ENCODE measurements at places on chromosomes 3 and 15. TPM values are rescaled to one million over a fixed set of nuclear protein-coding genes. Genes with fewer than 3 reads are reported as not detected.

ZNF501 gene
- total RNA-seq = 4.5 TPM

DNA sequence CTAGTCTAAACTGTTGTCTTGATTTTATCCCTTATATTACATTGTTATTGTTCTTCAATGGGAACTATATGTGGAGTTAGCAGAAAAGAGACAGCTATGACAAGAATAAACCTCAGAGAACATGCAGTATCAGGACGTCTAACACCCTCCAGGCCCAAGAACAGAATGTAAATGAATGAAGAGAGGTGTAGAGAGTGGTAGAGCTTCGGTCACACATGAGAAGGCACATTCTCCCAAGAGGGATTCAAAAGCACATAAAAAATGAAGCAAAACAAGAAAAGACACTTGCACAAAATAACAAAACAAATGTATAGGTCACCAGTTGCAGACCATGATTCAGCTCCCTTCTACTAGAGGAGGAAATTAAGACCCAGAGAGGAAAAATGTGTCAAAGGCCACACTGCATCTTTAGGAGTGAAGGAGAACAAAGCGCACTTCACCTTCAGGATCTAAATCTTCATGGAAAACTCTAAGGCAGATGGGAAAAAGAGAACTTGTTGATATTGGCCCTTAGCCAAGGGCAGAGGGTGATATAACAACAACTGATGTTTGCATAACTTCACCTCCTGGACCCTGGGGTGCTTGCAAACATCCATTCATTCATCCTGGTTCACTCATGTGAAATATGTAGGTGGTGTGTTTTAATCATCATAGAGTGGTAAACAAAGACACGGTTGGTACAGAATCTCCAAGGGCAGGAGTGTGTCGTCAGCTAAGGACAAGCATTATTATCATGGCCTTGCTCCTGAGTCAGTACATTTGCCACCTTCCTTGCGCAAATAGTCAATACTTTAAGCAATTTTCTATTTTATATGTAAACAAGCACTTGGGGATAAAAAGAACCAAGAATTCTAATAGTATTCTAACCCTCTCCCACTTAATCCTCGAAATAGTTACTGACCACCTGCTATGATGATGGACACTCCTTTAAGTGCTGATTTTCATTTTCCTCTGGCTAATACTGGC lies 8.8 kb downstream of the NEK10 start:
- H3K36me3 ChIP-seq = no peaks in the 10 kb centered on the region
- H3K27ac ChIP-seq = no peak overlapping the region
- no peaks in the 10 kb centered on the region for H3K27me3 ChIP-seq
- H3K4me3 ChIP-seq = no peak overlapping the region
- no peak for DNase-seq
- no peaks in the 10 kb centered on the region for H3K4me1 ChIP-seq

- H3K36me3 ChIP-seq = no peaks in the 10 kb centered on the region
- H3K27me3 ChIP-seq = no peaks in the 10 kb centered on the region
- no peak for DNase-seq
Observed at GRCh38 chr15:36579792-36580431, 486 bp downstream of the CDIN1 start.

DNA sequence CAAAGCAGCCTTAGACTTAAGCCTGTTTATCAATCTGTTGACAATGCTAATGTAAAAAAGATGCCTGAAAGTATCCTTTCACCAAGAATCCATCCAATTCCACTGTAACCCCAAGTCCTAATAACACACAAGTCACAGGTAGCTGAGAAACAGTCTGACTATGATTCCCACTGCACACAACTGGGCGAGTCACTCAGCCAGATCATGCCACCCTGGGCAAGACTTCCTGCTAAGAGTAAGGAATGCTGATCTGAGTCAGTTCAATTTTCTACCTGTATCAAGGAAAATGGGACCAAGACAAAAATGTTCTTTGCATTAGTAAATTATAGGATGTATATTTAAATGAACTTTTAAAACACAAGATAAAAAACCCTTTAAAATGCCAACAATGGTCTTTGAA lies 33.3 kb downstream of the NPTN start:
- no peaks in the 10 kb centered on the region for H3K36me3 ChIP-seq
- H3K27me3 ChIP-seq = no peaks in the 10 kb centered on the region
- no peak overlapping the region for H3K4me3 ChIP-seq
- no peak overlapping the region for H3K27ac ChIP-seq
- DNase-seq = no peak

GRCh38 chr15:51623386-51623938 lies 891 bp upstream of the DMXL2 start:
- peak overlapping the region; percentile 77 for H3K27ac ChIP-seq
- peaks cover 16% of the 10 kb centered on the region for H3K4me1 ChIP-seq

CA12 gene
- total RNA-seq = 6.7 TPM

CCR3 gene
- 0.43 TPM for total RNA-seq

DNA sequence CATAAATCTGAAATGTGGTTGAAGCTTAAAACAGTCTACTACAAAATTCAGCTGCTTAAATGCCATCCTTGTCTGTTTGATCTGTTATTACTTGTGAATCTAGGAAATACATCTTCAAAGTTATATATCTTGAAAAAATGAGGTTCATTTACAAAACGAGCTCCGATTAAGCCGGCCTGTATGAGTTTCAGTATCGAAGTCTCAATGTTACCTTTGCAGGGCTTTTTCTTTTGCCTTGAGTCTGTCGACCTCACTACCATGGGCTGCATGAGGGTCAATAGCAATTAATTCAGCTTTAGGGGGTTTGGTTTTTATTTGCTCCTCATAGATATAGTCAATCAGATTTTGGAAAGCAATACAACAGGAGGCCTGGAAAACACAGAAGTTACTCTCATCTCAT lies 23.2 kb downstream of the ERICH6 start:
- no peaks in the 10 kb centered on the region for H3K27me3 ChIP-seq
- H3K4me1 ChIP-seq = no peaks in the 10 kb centered on the region
- H3K4me3 ChIP-seq = no peak overlapping the region
- DNase-seq = no peak
- H3K36me3 ChIP-seq = no peaks in the 10 kb centered on the region

DNA sequence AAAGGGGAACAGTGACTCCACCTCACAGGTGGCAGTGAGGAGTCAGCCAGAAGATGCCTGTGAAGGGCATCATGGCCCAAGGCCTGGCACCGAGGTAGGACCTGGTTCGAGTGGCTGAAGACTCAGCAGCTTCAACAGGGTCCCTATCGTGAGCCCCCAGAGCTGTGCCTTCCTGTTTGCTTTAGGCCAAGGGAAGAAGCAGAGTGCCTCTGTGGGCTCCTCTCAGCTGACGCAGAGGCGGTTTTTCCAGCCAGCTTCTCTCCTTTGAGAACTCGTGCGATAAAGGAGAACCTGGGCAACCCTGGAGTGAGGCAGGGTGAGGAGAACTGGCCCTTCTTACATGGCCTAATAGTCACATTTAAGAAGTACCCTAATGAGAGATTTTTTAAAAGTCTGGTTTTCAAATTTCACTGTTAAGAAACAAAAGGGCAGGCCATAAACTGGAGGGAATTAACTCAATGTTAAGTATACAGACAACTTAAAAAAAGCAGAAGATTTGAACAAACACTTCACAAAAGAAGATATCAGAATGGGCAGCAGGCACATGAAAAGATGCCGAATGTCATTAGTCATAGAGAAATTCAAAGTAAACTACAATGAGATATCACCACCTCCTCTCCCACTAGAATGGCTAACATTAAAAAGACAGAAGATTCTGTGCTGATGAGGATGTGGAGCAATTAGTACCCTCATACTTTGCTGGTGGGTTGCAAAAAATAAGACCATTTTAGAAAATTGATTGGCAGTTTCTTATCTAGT lies 23.1 kb upstream of the MRPS22 start:
- DNase-seq = no peak
- H3K4me3 ChIP-seq = no peak overlapping the region
- no peaks in the 10 kb centered on the region for H3K4me1 ChIP-seq

DNA sequence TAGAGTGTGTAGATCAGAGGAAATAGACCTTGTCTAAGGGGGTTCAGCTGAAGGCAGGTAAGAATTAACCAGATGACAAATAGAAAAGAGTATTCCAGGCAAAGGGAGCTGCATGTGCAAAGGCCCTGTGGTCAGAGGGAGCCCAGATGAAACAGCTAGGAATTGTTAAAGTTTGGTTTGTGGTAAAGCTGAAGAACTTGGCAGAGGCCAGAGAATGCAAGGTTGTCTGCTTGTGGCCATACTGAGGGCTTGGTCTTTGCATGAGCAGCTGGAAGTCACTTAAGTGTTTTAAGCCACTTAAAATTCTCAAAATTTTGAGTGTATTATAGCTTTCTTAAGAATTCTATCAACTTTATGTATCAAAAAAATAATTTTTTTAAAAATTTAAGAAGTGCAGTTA lies 116.5 kb downstream of the NEK10 start:
- H3K4me3 ChIP-seq = no peak overlapping the region
- H3K27me3 ChIP-seq = no peaks in the 10 kb centered on the region
- no peak for DNase-seq

GRCh38 chr3:77254967-77255831 lies 215.3 kb downstream of the ROBO2 start:
- no peak for DNase-seq
- no peaks in the 10 kb centered on the region for H3K36me3 ChIP-seq
- no peak overlapping the region for H3K27ac ChIP-seq
- H3K27me3 ChIP-seq = no peaks in the 10 kb centered on the region
- no peak overlapping the region for H3K4me3 ChIP-seq

DNA sequence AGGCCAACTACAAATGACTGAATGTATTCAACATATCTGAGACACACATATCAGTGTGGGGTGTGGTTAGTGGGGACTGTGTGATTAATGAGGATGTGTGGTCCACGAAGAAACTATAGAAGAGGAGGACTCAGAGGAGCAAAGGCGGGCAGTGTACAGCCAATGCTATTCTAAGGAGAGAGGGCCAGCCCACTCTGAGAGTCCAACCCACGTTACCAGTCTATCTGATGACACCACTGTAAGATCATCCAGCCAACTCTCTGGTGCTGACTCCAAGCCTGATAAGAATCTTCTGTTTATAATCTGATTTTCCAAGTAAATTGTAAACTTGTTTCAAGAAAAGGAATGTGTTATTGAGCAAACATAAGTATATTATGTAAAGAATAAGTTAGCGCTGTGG lies 47.2 kb downstream of the MCF2L2 start:
- no peaks in the 10 kb centered on the region for H3K27me3 ChIP-seq
- no peak overlapping the region for H3K4me3 ChIP-seq
- no peaks in the 10 kb centered on the region for H3K36me3 ChIP-seq
- H3K4me1 ChIP-seq = peaks cover 7% of the 10 kb centered on the region
- DNase-seq = no peak
- H3K27ac ChIP-seq = no peak overlapping the region

PYGO1 gene
- 11.1 TPM for total RNA-seq

TCTA gene
- 38.1 TPM for total RNA-seq

CLRN1 gene
- total RNA-seq = not detected

DNA sequence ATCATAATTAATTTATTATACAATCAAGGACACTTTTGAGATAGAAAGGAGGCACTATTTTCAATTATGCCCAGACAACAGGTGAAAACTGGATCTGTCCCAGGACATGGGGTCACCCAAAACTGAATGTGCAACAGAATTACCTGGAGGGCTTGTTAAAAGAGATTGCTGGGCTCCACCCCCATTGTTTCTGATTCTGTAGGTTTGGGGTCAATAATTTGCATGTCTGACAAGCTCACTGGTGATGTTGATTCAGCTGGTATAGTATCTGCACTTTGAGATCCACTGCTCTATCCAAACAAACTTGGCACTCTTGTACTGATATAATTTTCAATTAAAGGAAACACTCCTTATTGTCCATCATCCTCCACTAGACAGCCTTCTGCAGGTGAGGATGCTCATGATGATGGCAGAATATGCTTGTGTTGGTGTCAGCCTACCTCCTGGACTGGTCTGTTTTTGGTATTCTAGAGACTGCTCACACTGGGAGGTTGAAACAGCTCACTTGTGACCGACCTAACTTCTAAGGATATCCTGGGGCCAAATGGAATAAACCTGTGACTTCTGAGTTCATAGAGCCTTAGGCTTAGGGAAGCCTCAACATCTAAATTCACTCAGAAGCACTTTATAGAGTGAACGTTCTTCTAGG lies 2.2 kb downstream of the P2RY14 start:
- no peak overlapping the region for H3K27ac ChIP-seq
- H3K36me3 ChIP-seq = no peaks in the 10 kb centered on the region
- DNase-seq = no peak
- H3K4me1 ChIP-seq = no peaks in the 10 kb centered on the region
- no peak overlapping the region for H3K4me3 ChIP-seq

AADACL2 gene
- total RNA-seq = not detected

- no peaks in the 10 kb centered on the region for H3K27me3 ChIP-seq
- H3K36me3 ChIP-seq = no peaks in the 10 kb centered on the region
Observed at GRCh38 chr3:151034303-151034702, 51.2 kb upstream of the MED12L start.

RARRES1 gene
- total RNA-seq = 41.5 TPM

ATP10A gene
- total RNA-seq = 31.1 TPM

- H3K27ac ChIP-seq = peak within 1 kb of the TSS; percentile 75
- H3K27me3 ChIP-seq = peaks cover 18% of the 10 kb centered on the region
- no peak for DNase-seq
- peak within 1 kb of the TSS; percentile 53 for H3K4me3 ChIP-seq
Observed at GRCh38 chr3:170418422-170419398, at the start of gene CLDN11. TSS of gene CLDN11 (plus strand) at chr3:170418868. CDS start at chr3:170419067, 199 bp downstream.

GRCh38 chr3:166688665-166689064 lies 691.4 kb downstream of the ZBBX start:
- no peaks in the 10 kb centered on the region for H3K36me3 ChIP-seq
- no peaks in the 10 kb centered on the region for H3K27me3 ChIP-seq
- DNase-seq = no peak

- peaks cover 6% of the 10 kb centered on the region for H3K4me1 ChIP-seq
- no peak overlapping the region for H3K27ac ChIP-seq
- no peak for DNase-seq
- H3K27me3 ChIP-seq = no peaks in the 10 kb centered on the region
- H3K36me3 ChIP-seq = no peaks in the 10 kb centered on the region
Observed at GRCh38 chr15:74535388-74536084, 5.5 kb upstream of the ARID3B start.

DNA sequence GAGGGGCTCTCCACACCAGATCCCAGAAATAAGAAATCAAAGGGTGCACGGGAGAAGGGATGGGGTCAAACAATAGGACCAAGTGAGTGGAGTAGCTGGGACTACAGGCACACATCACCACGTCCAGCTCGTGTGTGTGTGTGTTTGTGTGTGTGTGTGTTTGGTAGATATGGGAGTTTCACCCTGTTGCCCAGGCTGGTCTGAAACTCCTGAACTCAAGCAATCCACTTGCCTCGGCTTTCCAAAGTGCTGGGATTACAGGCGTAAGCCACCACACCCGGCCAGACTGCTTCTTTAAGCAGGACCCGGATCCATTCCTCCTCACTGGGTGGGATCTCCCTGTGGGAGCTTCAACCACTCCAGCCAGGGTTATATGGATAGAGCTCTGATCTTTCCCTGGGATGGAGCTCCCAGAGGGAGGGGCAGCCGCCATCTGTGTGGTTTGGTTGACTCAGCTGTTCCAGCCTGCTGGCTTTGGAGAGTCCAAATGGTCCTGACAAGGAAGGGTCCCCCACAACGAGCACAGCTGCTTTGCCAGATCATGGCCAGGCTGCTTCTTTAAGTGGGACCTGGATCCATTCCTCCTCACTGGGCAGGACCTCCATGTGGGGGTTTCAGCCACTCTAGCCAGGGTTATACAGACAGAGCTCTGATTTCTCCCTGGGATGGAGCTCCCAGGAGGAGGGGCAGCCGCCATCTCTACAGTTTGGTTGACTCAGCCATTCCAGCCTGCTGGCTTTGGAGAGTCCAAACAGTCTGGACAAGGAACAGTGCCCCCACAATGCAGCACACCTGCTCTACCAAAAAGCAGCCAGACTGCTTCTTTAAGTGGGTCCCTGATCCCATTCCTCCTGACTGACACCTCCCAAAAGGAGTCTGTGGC lies 9.1 kb upstream of the AVEN start:
- H3K27ac ChIP-seq = no peak overlapping the region
- H3K4me1 ChIP-seq = no peaks in the 10 kb centered on the region
- H3K27me3 ChIP-seq = no peaks in the 10 kb centered on the region
- DNase-seq = no peak

GRCh38 chr3:42256135-42256819 lies 9.7 kb downstream of the CCK start:
- H3K36me3 ChIP-seq = no peaks in the 10 kb centered on the region
- no peaks in the 10 kb centered on the region for H3K4me1 ChIP-seq
- peaks cover 8% of the 10 kb centered on the region for H3K27me3 ChIP-seq
